ENCODE measurements at places on chromosomes 2 and 18. TPM values are rescaled to one million over a fixed set of nuclear protein-coding genes. Genes with fewer than 3 reads are reported as not detected.

- DNase-seq = no peak
- no peaks in the 10 kb centered on the region for H3K36me3 ChIP-seq
- no peaks in the 10 kb centered on the region for H3K4me1 ChIP-seq
- H3K27me3 ChIP-seq = no peaks in the 10 kb centered on the region
- no peak overlapping the region for H3K4me3 ChIP-seq
These were observed 123.0 kb upstream of the SLC39A10 start for GRCh38 chr2:195533771-195534642.

DNA sequence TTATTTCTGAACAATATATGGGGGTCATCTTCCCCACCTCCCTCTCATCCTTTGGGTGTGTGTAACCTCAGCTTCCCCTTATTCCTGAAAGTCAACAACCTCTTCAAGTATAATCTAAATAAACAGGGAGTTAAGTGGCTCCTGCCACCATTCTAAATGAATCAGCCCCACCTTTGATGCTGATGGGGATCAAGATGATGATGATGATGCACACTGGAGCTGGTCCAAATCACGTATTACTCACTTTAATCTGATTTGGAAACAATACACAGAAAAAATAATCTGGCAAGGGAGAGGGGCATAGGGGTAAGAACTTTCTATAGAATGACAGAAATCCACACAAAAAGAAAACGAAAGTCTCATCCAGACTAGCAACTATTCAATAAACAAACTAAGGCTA lies 7.1 kb downstream of the ACVR1 start:
- no peaks in the 10 kb centered on the region for H3K27me3 ChIP-seq
- H3K4me3 ChIP-seq = no peak overlapping the region

DNA sequence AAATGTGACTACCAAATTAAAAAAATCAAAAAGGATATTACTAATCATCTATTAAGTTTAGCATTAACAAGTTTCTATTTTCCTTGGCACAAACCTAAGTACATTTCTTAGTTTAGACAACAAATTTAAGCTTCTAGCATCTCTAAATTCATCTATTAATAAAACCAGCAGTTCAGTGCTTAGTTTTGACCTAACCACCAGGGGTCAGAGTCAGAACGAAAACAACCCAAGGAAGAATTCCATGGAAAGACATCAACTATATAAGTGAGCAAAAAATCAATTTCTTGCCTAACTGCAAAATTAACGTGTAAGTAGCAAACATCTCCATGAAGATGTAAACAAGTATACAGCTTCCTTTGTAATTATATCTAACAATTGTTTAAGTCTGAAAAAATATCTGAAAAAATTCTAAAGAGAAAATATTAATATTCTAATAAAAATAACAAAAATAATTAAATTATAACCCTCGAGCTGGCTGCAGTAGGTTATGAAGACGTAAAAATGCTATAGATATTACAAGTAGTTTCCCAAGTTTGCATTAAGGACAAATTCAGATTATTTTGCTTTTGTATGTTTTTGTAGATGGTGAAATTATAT lies 83.7 kb downstream of the CERKL start:
- H3K4me1 ChIP-seq = no peaks in the 10 kb centered on the region
- no peak overlapping the region for H3K27ac ChIP-seq
- no peaks in the 10 kb centered on the region for H3K27me3 ChIP-seq
- DNase-seq = no peak
- H3K4me3 ChIP-seq = no peak overlapping the region
- no peaks in the 10 kb centered on the region for H3K36me3 ChIP-seq

DNA sequence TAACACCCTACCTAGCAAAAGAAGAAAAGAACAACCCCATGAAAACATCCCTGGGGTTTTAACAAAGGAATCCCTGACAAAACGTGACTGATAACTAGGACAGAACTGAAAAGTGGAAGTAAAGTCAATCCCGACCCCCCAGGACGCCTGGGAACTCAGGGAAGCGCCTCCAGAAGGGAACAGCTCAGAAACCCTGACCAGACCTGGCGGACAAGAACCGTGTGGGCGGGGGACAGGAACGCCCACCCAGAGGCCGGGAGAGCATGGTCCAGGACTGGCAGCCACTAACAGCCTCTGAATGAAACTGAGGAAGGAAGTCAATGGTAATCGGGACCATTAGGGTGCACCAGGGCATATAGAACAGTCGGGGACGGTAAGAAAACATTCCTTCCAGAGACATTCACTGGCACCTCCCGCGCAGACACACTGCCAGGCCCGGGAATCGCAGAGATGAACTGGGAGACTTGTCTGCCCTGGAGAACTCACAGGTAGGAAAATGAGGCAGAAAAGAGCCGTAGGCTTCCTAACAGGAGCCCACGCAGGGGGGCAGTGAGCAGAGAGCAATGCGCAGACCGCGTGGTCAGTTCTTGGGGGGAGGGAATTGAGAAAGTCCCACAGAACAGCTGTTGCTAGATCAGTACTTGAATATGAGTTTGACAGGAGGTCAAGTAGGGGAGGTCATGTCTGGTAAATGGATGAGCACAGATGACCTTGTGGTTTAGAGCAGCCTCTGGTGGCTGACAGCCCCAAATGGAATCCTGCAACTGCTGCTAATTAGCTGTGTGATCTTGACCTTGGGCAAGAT lies 1.3 kb upstream of the TBC1D8 start:
- H3K4me3 ChIP-seq = no peak overlapping the region
- H3K27ac ChIP-seq = peak overlapping the region; percentile 84
- H3K4me1 ChIP-seq = peaks cover 51% of the 10 kb centered on the region
- DNase-seq = peak; percentile 45

- H3K4me3 ChIP-seq = no peak overlapping the region
- H3K27me3 ChIP-seq = no peaks in the 10 kb centered on the region
- no peaks in the 10 kb centered on the region for H3K36me3 ChIP-seq
- DNase-seq = no peak
These were observed 127.0 kb upstream of the KLHL14 start for GRCh38 chr18:32899819-32900218.

DNA sequence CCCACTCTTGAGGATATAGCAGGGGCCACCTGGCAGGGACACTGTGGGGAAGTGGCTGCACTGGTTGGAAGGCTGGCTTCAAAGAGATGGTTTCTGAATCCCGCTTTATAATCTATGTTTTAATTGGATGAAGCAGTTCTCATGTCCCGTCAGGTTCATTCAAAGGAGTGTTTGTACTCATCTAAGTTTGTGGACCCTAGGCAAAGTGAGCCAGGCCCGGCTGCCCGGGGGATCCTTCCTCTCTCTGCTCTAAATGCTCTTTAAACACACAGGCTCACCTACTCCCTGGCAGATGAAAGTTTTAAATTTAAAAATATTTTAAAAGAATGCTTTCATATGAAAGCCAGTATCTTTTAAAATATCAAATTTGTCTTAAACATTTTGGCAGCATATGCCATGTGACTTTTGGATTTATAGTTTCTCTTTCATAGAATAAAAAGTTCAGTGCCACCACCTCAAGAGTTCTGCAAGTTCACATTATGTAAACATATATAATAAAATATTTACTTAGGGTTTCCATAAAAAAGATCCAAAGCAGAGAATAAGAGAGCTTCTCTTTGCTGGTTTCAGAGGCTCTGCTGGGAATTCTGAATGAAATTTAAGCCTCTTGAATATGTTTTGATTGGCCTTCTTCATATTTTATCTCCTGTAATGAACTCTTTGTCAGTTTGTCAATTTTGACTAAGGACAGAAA lies 143.5 kb upstream of the ALPP start:
- no peaks in the 10 kb centered on the region for H3K27me3 ChIP-seq
- H3K36me3 ChIP-seq = no peaks in the 10 kb centered on the region
- peaks cover 30% of the 10 kb centered on the region for H3K4me1 ChIP-seq
- H3K27ac ChIP-seq = no peak overlapping the region

DNA sequence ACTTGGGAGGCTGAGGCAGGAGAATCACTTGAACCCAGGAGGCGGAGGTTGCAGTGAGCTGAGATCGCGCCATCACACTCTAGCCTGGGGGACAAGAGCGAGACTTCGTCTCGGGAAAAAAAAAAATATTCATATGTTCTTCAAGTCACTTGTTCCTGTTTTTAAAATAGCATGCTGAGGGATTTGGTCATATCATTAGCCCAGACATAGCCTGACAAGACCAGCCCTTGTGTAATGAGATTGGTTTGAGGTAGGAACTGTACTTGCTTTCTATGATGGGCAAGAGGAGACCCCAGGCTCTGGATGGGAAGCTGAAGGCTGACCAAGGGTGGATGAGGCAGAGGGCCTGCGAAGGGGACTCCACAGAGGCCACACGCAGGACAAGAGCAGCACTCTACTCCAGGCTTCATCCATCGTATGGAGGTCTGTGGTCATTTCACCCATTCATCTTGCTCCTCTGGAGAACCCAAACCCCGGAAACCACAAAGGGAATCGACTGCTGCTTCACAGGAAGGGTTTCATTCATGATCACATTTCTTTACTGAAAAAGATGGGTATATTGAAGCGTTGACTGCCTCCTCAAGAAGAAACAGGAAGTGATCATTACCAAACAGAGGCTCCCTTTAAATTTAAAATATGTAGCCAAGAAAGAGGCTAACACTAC lies 87.1 kb upstream of the ZNF397 start:
- no peak overlapping the region for H3K27ac ChIP-seq
- H3K4me1 ChIP-seq = peaks cover 9% of the 10 kb centered on the region
- no peaks in the 10 kb centered on the region for H3K36me3 ChIP-seq
- no peak overlapping the region for H3K4me3 ChIP-seq

DNA sequence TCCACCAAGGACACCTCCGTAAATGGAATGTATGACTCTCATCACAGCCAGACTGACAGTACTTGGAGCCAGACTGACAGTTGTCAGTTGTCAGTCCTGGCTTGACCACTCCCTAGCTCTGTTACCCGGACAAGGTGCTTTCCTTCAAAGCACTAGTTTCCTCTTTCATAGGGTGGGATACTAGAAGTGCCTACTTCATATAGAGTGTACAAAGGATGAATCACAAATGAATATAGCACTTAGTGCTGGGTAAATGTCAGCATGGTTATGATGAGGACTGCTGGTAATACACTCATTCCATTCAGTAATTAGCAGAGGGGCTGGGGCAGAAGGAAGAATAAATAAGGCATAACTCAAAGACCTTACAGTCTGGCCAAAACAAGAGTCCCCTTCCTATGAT lies 91.4 kb downstream of the ARL4C start:
- no peak for DNase-seq
- no peaks in the 10 kb centered on the region for H3K36me3 ChIP-seq
- H3K27me3 ChIP-seq = no peaks in the 10 kb centered on the region
- H3K27ac ChIP-seq = no peak overlapping the region

DNA sequence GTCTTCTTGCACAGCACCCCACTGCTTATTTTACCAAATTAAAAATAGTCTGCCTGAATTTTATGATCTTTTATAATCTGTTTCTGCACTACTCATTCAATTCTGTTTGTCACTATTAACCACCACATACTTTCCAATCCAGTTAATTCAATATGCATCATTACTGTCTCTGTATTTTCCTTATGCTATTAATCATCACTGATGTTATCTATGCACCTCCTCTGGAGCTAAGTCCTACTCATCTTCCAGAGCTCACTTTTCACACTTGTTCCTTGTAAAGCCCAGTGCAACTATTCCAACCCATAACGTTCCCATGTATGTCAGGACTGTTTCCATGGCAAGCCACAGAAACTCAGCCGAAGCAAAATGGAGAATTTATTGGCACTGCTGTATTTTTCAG lies 713.6 kb downstream of the PLCL1 start:
- no peak for DNase-seq
- H3K4me1 ChIP-seq = no peaks in the 10 kb centered on the region
- H3K36me3 ChIP-seq = no peaks in the 10 kb centered on the region
- no peaks in the 10 kb centered on the region for H3K27me3 ChIP-seq
- no peak overlapping the region for H3K27ac ChIP-seq
- no peak overlapping the region for H3K4me3 ChIP-seq

GRCh38 chr2:128405467-128405900 lies 86.8 kb upstream of the HS6ST1 start:
- H3K4me1 ChIP-seq = peaks cover 26% of the 10 kb centered on the region
- H3K27me3 ChIP-seq = no peaks in the 10 kb centered on the region
- H3K36me3 ChIP-seq = no peaks in the 10 kb centered on the region
- no peak for DNase-seq
- no peak overlapping the region for H3K27ac ChIP-seq

GRCh38 chr2:64348386-64349130 lies 105.4 kb upstream of the LGALSL start:
- H3K4me1 ChIP-seq = no peaks in the 10 kb centered on the region
- H3K4me3 ChIP-seq = no peak overlapping the region
- H3K27me3 ChIP-seq = no peaks in the 10 kb centered on the region
- no peaks in the 10 kb centered on the region for H3K36me3 ChIP-seq
- H3K27ac ChIP-seq = no peak overlapping the region

DNA sequence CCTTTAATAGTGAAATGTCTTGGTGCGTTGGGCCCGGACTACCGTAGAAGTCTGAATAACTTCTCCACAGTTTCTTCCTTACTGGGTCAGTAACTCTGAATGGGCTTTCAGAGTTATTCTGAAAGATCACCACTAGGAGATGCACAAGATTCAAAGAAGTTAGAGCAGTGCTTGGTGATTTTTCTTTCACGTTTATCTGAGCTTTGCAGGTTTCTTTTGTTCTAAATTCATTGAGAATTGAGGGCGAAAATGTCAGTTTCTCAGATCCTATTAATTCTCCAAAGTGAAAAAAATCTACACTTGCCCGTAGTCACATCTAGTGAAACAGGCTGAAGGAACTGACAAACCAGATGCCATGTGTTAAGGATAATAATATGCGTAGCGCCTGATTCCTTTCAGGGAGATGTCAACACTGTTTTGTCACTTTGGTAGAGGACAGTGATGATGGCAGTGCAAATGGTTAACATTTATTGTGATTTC lies 70.1 kb downstream of the QPCT start:
- DNase-seq = no peak
- H3K27me3 ChIP-seq = no peaks in the 10 kb centered on the region
- no peaks in the 10 kb centered on the region for H3K4me1 ChIP-seq
- H3K4me3 ChIP-seq = no peak overlapping the region

The MOGAT1 gene
- not detected for total RNA-seq

The CPO gene
- total RNA-seq = not detected

The CYTIP gene
- 10.6 TPM for total RNA-seq

The GAD1 gene
- not detected for total RNA-seq

The DSG1 gene
- not detected for total RNA-seq

The MRPS9 gene
- total RNA-seq = 12.2 TPM
